ENCODE measurements at places on chromosomes 12 and 14.
A peak's percentile ranks its signal among the peaks of the same experiment; 100 is the strongest.

DNA sequence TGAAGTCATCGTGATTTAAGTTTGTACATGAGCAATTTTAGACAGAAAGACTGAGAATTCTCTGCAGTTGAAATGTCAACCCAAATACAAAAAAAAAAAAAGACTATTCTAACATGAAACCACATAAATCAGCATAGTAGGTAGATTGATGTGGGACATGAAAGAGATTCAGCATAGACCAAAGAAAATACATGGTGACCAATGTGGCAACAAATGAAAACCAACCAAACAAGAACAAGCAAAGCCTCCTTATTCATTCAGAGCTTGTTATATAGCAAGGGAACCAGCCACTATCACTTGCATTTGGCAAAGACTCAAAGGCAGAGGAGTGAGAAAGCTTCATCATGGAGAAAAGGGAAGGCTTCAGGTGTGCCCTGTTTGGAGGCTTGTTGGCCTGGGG lies 144.4 kb upstream of the TMPO start:
- DNase-seq: no peak

- DNase-seq: peak; percentile 25
Observed at GRCh38 chr12:59164991-59165718, 244.9 kb upstream of the LRIG3 start.

- DNase-seq: no peak
Observed at GRCh38 chr14:91585856-91586255, 75.7 kb upstream of the PPP4R3A start.

GRCh38 chr12:27785882-27786570 lies 6.0 kb upstream of the MANSC4 start:
- peak; percentile 53 for DNase-seq

GRCh38 chr12:6899837-6900519 lies 4.6 kb upstream of the LRRC23 start:
- DNase-seq: no peak

GRCh38 chr14:105151838-105152793 lies 16.5 kb downstream of the JAG2 start:
- DNase-seq: no peak

DNA sequence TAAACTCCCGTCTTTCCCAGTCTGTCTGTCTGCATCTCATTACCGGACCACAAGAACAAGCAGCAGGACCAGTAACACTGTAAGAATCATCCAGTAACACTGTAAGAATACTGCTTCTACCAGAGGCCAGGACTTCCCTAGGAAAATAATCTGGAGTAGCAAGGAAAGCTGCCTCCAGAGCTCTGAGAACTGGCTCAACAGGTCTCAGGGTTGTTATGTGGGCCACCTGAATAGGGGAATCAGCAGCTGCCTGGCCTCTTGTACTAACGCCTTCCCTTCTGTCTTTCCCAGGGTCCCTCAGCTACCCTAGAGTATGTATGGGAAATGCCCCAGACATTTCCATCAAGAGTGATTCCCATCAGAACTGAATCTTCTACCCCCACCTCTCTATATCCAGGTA lies 954 bp upstream of the SLC39A2 start:
- DNase-seq: no peak

DNA sequence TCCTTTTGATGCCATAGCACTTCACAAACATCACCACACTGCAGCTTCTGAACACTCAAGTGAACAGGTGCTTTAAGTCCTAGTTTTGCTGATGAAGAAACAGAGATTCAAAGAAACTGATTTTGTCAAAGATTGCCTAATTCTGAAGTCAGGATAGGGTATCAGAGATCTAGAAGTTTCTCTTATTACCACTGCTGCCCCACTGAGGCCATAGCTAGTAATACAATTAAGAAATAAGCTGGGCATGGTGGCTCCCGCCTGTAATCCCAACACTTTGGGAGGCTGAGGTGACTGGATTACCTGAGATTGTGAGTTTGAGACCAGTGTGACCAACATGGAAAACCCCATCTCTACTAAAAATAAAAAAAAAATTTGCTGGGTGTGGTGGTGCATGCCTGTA lies 458.3 kb upstream of the SEL1L start:
- DNase-seq: no peak

GRCh38 chr14:60087668-60088067 lies 4.1 kb upstream of the PCNX4 start:
- no peak for DNase-seq

DNA sequence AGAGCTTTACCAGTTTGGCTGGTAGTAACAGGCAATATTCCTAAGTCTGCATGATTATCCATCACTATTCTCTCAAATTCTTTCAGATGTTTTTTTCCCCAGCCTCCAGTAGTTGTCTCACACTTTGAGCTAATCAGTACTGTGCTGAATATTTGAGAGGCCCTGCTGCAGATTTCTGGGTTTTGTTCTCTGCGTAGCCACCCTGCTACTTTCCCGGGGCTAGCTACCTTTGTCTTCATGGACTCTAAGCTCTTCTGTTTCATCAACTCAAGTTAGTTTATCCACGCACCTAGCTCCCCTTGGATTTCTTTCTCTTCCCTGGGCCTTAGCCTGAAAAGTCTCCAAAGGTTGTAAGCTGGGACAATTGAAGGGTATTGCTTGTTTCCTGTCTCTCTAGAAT lies 73.0 kb downstream of the FUT8 start:
- DNase-seq: no peak

DNA sequence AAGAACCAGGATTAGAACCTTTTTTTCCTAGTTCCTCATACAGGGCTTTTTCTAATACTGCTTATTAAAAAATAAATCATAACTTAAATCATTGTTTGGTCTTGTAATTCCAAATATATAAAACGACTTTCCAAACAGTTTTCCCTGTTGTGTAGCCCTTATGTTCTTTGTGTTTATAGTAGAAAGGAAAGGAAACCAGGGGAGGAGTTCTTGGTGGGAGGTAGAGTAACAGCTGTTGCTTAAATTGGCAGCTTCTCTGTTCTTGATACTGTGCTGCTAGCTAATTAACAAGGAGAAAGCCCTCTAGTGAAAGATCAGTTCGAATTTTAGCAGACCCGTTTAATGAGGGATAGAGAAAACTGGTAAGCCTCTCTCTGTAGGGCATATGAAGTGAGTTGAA lies 15.0 kb downstream of the SRP54 start:
- DNase-seq: peak; percentile 45

DNA sequence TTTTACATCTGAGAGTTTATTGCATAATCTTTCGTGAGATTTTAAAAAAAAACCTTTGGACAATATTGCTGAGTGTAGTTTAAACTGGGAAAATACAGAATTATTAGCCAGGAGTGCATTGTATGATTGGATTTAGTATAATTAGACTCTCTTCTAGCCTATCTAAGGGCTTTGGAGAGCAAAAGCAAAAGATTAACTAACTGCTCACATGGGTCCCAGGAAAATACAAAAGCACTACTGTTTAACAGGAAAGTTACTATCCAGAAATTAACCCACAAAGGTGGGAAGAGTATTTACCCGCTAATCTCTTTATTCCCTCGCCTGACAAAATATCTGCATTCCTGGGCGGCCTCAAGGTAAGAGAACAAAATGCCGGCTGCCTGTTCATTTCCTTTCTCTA lies 309.5 kb downstream of the ATXN7L3B start:
- no peak for DNase-seq

- DNase-seq: no peak
Observed at GRCh38 chr14:73237219-73237785, at the start of gene PAPLN. TSS of gene PAPLN (plus strand) at chr14:73237506. CDS start at chr14:73239779, 2,273 bp downstream.

- no peak for DNase-seq
Observed at GRCh38 chr12:78096909-78097597, 266.4 kb downstream of the NAV3 start.

GRCh38 chr14:104735830-104736642 lies 12.0 kb downstream of the ADSS1 start:
- no peak for DNase-seq

DNA sequence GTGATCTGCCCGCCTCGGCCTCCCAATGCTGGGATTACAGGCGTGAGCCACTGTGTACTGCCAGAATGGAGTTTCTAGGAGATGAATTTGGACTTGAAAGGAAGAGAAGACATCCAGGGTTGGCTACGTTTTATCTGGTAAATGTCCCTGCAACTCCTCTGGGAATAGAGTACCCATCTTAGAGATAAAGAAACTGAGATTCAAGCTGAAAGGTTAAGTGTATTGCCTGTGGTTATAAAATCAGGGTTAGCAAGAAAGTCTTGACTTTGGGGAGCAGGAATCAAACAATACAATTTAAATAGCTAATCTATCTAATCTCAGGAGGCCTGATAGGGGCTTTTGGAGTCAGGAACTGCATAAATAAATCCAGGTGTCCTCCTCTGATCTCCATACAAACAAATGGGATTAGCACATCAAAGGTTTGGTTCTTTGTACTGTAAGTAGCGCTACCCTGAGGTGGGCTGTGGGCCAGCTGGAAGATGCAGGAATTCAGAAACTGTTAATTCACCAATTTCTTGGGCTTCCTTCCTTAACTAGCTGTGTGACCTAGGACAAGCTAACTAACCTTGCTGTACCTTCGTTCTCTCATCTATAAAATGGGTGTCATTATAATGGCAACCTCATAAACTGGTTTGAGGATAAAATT lies 45.1 kb downstream of the TBX3 start:
- no peak for DNase-seq

DNA sequence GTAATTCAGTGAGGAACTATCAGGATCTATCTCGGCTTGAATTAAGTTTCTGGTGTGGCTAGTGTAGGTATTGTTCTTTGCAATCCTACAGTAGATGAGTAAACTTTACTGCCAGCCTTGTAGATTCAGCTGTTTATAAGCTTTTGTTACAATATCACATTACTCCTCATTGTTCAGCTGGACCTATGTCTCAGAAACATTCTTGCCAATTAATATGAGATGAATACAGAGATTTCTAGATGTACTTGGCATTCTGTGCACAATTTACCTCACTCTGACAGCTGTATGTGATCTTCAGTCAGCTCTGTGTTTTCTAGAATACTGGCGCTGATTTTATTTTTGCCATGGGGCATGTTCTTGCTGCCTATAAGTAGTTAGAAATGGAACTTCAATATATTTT lies 55.7 kb downstream of the METTL25 start:
- DNase-seq: no peak

DNA sequence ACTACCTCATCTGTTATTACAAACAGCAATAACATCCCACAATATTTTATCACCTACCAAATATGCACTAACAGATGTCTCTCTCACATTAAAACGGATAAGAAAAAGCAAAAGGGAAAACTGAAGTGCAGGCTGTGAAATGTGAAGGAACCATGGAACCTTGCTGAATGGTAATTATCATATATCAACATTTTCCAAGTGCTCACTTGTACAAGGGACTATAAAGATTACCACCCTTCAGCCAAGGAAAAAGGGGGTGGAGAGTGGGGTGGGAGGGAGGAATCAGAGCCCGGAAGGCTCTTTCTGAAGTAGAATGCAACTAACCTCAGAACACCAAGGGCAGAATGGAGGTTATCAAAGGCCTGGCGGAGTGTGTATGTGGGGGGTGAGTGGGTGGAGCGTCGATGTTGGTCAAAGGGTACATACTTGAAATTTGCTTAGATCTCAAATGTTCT lies 1.2 kb downstream of the SNX6 start:
- DNase-seq: no peak

GRCh38 chr14:104009297-104009696 lies 67.0 kb upstream of the RD3L start:
- no peak for DNase-seq

Data from NCI-H2081 treated with DMSO at 0.1 percent for 48 hours (cell line).